LoVo (cell line): ENCODE measurements at places on chromosomes 6 and 20.

GRCh38 chr6:17987697-17988421 is 424 bp upstream of the KIF13A start:
- DNase-seq, result peak; percentile 64

DNA sequence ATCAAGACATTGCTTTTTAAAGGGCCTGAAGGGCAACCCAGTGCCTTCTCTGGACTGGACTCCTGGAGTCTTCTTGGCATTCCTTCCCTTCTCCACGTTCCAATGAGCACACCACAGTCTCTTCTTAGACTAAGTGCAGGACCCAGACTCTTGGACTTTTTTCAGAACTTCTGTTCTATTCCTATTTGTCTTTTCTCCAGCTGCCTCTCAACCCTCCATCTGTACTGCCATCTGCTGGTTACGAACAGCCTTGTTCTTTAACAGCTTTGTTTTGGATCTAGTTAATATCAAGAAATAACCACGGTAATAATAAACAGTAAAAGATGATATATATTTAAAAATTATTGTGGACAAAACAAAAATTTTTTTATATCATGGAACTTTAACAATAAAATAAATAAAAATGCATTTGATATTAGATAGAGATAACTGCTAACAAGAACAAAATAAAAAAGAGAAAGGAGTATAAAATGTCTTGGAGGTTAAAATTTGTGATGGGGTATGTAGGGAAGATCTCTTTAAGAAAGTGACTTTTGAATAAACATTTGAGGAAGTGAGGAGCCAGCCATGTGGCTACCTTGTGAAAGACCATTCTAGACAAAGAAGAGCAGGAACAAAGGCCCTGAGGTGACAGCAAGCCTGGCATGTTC is 105.1 kb upstream of the HCRTR2 start:
- peak; percentile 22 for DNase-seq

- no peak for DNase-seq
These were observed 25.7 kb upstream of the SAYSD1 start for GRCh38 chr6:39140556-39141167.

- DNase-seq, result no peak
These were observed 197.9 kb downstream of the TRIM27 start for GRCh38 chr6:28725890-28726348.

DNA sequence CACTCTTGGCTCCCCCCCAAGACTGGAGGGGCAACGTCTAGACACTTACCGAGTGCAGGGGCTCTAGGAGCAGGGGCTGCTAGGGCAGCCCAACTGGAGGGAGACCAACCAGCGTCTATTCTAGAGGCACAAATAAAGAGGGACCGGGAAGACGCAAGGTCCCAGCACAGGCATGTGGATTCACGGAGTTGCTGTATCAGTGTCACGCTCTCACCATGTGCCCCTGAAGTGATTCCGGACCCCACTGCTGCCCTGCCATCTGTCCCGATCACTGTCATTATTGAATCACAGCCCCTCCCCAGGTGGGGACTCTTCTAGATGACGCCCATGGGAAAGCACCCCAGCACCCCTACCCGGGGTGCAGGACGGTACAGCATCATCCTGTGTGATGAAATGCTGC is 54.2 kb downstream of the RAMACL start:
- DNase-seq, result no peak

DNA sequence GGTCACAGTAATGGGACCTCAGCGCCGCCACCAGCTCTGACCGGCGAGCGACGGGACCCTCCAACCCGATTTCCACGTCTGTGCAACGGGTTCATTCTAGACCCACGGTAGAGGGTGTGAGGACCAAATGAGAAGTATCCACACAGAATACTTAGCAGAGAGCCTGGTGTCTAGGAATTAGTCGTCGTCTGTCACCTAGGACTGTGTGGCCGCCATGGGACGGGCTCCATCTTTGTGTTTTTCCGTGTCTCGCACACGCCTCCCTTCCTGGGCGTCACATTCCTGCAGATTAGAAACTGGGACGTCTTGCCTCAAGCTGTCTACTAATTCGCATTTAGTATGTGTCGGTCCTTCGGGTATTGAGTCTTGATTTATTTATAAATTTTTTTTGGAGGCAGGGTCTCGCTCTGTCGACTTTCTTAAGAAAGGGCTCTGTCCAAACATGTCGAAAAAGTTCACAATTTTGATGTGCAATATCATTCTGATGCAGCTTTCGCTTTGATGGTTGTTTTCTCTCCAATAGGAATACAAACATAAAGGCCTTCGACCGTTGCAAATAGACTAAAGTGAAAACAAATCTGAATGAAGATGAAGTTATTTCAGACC is 563 bp downstream of the MGME1 start:
- DNase-seq, result peak; percentile 60

- DNase-seq, result no peak
These were observed 3.9 kb upstream of the TMEM244 start for GRCh38 chr6:129865013-129865412.

GRCh38 chr6:123309130-123309529 is 313.1 kb downstream of the CLVS2 start:
- no peak for DNase-seq

- no peak for DNase-seq
These were observed 83.9 kb upstream of the CEP85L start for GRCh38 chr6:118735320-118735719.

DNA sequence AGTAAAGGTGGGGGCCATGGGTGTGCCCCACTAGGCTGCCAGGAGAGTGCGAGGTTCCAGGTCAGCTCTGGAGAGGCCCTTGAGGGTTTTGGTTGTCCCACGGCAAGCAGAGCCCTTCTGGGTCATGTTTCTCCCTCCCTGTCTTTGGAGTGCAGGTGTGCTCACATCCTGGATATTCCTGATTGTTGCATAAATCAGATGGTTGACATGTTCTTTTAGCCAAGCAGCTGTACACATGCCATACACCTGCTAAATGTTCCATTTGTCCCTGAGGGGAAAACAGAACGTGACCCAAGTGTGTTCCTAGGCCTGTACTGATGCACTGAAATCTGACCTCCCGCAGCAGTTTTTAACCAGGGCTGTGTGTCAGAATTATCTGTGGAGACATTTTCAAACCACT is 77.5 kb upstream of the BEND3 start:
- DNase-seq, result no peak

DNA sequence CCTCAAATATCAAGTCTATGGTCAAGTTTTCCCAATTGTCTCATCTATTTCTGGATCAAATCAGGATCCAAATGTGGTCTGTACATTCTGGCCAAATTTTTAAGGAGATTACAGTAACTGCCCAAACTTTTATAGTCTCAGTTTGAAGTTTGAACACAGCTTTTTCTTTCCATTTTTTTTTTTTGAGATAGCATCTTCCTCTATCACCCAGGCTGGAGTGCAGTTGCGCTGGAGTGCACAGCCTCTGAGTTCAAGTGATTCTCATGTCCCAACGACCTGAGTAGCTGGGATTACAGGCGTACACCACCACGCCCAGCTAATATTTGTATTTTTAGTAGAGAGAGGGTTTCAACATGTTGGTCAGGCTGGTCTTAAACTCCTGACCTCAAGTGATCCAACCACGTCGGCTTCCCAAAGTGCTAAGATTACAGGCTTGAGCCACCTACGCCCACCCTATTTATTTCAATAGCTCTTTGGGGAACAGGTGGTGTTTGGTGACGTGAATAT is 84.9 kb upstream of the CARMIL1 start:
- DNase-seq, result no peak

DNA sequence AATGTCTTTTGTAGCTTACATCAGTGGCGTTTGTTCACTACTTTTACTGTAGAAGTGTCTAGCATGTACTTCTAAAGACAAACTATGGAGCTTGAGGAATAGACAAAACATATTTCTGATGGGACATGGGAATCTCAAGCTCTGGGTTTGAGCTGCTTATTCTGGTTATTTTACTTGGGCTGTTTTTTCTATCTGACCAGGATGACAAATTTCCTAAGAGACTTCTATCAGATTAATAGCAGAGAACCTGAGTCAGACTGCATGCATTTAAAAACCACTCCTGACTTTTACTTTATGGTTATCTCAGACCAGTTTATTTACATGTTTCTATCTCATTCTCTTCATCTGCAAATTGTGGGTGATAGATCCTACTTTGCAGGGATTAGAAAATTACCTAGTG is 1282.3 kb upstream of the GJE1 start:
- DNase-seq, result no peak

DNA sequence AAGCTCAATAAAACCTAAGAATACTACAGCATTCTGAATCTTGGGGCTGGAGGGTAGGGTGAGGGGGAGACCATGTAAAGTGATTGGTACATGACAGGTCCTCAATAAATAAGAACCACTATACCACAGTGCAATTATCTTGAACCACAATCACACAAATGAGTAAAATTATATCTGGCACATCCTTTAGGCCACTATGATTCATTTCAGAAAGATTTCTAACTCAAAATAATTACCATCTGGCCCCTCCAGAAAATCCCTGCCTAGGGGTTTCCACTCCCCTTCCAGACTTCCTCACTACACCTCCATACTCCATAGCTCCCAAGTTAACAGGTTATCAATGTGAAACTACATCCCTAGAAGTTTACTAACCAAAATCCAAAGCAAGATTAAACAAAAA is 19.7 kb downstream of the AKIRIN2 start:
- DNase-seq, result no peak

GRCh38 chr6:139392794-139393193 is 18.3 kb upstream of the CITED2 start:
- peak; percentile 29 for DNase-seq

DNA sequence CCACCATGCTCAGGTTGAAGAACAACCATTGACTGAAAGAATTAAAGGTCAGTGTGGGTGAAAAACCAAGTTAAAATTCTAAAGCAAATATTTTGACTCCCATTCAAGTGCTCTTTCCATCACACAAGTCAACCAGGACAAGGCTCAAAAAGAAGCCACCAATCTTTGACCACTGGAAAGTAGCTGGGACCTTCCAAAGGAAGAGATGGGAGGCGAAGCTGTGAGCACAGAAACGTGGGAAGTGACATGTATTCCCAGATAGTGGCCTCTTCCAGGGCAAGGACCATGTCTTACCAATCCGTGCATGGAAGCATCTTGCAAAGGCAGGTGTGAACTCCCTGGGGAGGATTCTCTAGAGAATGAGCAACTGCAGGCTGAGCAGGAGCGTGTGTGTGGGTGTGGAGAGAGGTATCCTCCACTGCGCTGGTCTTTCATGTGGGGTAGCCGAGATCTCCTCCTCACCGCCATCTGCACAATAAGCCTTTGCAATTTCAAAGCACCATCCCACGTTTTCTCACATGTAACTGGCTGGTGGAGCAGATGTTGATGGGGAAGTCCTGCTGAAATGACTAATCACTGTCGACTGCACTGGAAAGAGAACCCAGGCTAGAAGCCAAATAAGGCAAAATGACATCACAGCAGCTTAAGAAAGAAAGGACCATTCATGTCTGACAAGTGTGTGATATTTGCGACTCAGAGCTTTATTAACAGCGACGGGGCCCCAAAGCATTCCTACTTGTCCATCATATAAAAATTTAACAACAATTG is 189.4 kb upstream of the RREB1 start:
- DNase-seq, result no peak

DNA sequence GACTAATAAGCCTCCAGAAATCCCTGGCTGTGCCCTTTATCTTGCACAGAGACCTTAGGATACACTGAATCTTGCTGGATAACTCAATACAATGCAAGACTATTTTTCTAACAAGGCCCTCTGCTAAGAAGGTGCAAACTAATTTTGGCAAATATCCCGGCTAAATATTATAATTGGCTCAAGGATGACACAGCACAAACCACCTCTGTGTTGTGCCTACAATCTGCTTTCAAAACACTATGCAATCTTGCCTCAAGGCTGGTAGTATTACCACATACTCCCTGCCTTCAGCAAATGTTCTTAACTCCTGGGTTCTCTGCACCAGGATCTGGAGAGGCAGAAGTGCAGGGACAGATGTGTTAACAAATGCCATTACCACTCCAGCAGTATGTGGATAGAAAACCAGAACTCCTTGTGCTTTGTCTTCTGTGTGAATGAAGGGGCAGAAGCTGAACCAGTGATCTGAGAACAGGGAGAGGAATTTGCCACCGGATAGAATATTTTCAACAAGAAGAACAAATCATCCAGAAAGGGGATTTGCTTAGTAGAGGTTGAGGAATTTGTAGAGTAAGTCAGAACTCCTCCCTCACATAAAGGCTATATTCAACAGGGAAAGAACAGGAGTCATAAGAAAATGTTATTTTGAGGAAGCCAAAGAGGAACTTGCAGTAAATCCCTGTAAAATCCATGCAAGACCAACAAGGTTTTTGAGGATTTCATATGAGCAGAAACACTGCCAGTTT is 74.1 kb upstream of the SLC4A11 start:
- no peak for DNase-seq

GRCh38 chr6:147740326-147740725 is 231.8 kb downstream of the SAMD5 start:
- DNase-seq, result no peak

DNA sequence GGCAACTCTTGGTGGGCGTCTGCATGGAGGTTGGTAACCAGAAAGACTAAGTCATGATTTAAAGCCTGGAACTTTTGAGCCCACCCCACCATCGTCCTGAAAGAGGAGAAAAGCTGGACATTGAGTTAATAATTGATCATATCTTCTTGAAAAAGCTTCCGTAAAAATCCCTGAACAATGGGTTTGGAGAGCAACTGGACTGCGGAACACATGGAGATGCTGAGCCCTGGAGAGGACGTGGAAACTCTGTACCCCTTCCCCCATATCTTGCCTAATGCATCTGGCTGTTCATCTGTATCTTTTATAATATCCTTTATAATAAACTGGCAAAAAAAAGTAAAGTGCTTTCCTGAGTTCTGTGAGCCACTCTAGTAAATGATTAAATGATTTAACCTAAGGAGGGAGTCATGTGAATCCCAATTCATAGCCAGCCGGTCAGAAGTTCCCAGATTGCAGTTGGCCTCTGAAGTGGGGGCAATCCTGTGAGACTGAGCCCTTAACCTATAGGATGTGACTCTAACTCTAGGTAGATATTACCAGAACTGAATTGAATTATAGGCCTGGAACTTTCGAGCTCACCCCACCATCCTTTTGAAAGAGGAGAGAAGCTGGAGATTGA is 26.5 kb upstream of the LGSN start:
- no peak for DNase-seq

DNA sequence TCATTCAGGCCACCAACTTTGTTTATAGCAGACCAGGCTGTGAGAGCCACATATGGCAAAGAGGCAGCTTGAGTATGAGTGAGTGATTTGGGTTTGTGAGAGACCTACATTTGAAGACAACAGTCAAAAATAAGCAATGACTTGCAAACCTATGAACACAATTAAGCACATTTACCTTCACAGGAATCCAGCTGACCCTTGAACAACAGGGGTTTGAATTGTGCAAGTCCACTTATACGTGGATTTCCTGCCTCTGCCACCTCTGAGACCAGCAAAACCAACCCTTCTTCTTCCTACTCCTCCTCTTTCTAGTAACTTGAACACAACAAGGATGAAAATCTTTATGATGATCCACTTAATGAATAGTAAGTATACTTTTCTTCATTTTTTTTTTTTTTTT is 10.1 kb downstream of the RTN4IP1 start:
- DNase-seq, result no peak

DNA sequence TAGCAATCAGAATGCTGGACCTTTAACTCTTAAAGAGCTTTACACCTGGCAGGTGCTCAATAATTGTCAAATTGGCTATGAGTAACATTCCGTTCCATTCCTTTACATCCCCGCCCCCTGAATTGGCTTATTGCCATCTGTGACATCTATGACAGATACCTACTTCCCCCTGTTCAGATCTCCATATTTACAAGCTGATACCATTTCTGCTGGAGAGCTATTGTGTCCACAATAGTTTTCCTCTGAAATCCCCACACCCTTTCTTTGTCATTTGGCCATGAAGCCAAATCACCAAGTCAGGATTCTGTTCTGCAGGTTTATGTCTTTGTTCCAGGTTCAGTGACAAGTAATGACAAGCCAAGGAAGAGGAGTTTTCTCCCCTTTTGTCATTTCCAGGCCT is 3.2 kb downstream of the CDH26 start:
- DNase-seq, result no peak
